Activated CD4-positive, alpha-beta T cell treated with anti-CD3 and anti-CD28 coated beads, Interleukin-2, amount 10 ng/mL, durations not matched to agents 7 days and 5 days (primary cell): ENCODE measurements at places on chromosomes 7 and 10.

GRCh38 chr7:148935451-148935850, 51.4 kb upstream of the EZH2 start:
- DNase-seq: no peak

DNA sequence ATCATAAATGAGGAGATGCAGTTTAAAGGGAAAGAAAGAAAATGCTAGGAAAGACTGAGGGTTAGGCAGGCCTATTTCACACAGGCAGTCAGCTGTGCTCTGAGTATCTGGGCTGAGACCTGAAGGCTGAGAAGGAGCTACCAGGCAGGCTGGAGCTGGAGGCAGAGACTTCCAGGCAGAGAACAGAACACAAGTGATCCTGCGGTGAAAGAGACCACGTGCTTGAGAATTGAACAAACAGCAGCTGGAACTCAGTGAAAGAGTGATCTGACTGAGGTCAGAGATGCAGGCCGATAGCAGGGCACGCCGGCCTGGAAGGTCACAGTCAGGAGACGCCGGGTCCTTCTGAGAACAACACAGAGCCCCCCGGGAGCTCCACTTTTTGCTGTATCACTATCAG, 147.8 kb downstream of the ADAM12 start:
- no peak for DNase-seq

DNA sequence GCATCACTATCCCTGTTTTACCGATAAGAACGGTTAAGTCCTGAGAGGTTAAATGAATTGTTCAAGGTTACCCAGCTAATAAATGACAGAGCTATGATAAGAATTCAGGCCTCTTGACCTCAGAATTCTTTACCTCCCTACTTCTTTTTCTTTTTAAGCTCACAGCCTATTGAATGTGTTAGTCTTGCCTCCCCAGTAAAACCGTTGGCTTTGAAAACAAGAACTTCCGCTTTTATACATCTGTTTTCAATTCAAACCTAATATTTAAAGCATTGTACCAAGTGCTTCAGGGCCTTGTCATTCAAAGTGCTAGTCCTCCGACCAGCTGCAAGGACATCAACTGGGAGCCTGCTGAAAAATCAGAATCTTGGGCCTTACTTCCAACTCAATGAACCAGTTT, 15.6 kb downstream of the SEC31B start:
- no peak for DNase-seq

GRCh38 chr10:8051109-8051821, 3.2 kb upstream of the GATA3 start:
- DNase-seq: no peak

GRCh38 chr7:133364959-133365690, 112.2 kb downstream of the EXOC4 start:
- DNase-seq: no peak

GRCh38 chr10:18254086-18254485, 113.9 kb downstream of the CACNB2 start:
- no peak for DNase-seq

GRCh38 chr7:52854681-52855080, 180.8 kb upstream of the POM121L12 start:
- no peak for DNase-seq

GRCh38 chr10:44313761-44314165, 71.1 kb downstream of the CXCL12 start:
- DNase-seq: no peak
